ENCODE measurements at places on chromosomes 11 and 22. TPM values are rescaled to one million over a fixed set of nuclear protein-coding genes. Genes with fewer than 3 reads are reported as not detected.

GRCh38 chr11:128525411-128526243 is 61.7 kb downstream of the ETS1 start:
- no peak for DNase-seq
- H3K36me3 ChIP-seq: no peaks in the 10 kb centered on the region
- H3K4me3 ChIP-seq: no peak overlapping the region
- no peaks in the 10 kb centered on the region for H3K27me3 ChIP-seq
- H3K27ac ChIP-seq: no peak overlapping the region

DNA sequence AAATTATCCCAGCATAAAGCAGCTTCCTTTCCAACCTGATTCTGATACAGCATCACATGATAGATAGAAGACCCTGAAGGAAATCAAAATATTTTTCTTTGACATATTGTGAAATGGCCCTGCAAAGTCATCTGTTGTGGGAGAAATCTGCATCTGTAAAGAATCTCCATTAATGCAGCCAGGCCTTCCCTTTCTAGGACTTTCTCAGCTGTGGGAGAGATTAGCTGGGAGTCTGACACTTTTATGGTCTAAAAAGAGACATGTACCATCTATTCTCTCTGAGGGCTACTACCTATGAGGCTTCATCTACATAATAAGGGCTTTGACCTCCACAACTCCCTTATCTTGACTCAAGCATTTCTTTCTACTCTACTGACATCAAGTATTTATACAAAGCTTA is 238.1 kb downstream of the SWAP70 start:
- DNase-seq: no peak
- no peaks in the 10 kb centered on the region for H3K4me1 ChIP-seq
- no peak overlapping the region for H3K27ac ChIP-seq
- no peaks in the 10 kb centered on the region for H3K36me3 ChIP-seq
- H3K4me3 ChIP-seq: no peak overlapping the region

DNA sequence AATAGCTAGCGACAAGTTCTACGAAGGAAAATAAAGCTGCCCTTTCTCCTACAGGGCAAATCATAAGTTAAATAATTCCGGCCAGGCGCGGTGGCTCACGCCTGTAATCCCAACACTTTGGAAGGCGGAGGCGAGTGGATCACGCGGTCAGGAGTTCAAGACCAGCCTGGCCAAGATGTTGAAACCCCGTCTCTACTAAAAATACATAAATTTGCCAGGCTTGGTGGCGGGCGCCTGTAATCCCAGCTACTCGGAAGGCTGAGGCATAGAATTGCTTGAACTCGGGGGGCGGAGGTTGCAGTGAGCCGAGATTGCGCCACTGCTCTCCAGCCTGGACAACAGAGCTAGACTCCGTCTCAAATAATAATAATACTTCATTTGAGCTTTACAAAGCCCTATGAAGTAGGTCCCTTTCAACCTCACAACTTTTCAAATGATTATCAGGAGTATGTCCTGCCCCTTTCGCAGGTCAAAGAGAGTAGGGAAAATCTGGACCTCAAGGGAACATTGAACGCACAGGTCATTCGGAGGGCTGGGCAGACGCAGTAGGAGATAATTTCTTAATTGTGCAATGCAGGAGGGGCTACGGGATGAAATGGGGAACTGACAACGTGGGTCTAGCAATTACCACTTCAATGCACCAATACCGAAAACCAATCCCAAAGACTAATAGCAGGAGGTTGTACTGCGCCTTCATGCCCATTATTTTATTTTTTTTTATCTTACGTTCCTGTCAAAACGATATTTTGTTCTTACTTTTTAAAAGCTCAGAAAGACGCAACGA is 590 bp downstream of the COMMD9 start:
- peaks cover 15% of the 10 kb centered on the region for H3K4me1 ChIP-seq
- peak overlapping the region; percentile 23 for H3K4me3 ChIP-seq
- DNase-seq: no peak
- H3K27me3 ChIP-seq: no peaks in the 10 kb centered on the region

Gene POLR2L
- total RNA-seq: 143 TPM

DNA sequence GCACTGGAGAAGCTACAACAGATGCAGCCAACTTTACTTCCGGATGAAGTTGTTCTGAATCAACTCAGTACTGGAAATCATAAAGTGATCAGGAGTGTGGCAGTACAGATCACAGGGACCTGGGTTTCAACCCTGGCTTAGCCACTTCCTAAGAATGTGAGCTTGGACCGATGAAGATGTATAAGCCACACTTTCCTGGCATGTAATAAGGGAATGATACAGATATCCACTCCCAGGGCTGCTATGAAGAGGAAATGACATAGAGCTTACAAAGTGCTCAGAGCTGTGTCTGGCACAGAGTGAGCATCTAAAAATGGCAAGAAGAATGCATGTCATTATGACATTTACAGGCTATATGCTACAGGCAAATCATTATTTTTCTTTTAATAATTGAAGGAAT is 378.7 kb downstream of the NTM start:
- no peaks in the 10 kb centered on the region for H3K27me3 ChIP-seq
- H3K4me3 ChIP-seq: no peak overlapping the region
- H3K4me1 ChIP-seq: no peaks in the 10 kb centered on the region
- no peak overlapping the region for H3K27ac ChIP-seq
- H3K36me3 ChIP-seq: no peaks in the 10 kb centered on the region
- DNase-seq: no peak

- no peak overlapping the region for H3K27ac ChIP-seq
- H3K4me1 ChIP-seq: no peaks in the 10 kb centered on the region
- H3K27me3 ChIP-seq: no peaks in the 10 kb centered on the region
- no peak overlapping the region for H3K4me3 ChIP-seq
- H3K36me3 ChIP-seq: no peaks in the 10 kb centered on the region
- no peak for DNase-seq
These were observed 26.3 kb upstream of the PHF21B start for GRCh38 chr22:45036154-45036553.

DNA sequence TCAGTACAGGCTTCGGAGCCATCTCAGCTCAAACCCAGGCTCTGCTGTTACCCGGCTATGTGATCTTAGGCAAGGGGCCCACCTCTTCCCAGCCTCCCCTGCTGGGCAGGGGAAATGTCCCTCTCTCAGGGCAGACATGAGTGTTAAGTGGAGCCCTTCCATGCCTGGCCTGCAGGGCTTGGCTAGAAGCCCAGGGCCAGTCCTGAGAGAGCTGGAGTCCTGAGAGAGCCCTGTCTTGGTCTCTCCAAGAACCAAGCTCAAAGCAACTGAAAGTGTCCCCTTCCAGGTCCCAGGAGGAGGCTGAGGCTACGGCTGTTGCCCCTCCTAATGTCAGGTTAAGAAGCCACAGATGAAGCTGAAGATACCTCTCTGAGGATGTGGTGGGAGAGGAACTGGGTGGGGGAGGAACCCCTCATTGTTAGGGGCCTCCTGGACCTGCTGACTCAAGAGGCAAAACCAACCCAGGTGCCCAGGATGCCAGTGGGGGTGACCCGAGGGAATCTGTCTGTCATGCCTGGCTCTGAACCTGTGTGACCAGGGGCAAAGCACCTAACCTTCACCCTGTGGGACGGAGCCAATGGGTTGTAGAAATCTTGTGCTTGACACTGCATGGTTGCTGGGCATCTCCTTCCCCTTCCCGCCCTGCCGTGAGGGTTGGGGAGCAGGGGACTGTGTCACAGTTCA is 4.2 kb downstream of the ZP1 start:
- no peaks in the 10 kb centered on the region for H3K27me3 ChIP-seq
- H3K27ac ChIP-seq: no peak overlapping the region
- DNase-seq: peak; percentile 54
- H3K4me1 ChIP-seq: no peaks in the 10 kb centered on the region
- H3K4me3 ChIP-seq: no peak overlapping the region
- H3K36me3 ChIP-seq: no peaks in the 10 kb centered on the region

- no peaks in the 10 kb centered on the region for H3K4me1 ChIP-seq
- no peak for DNase-seq
- no peak overlapping the region for H3K27ac ChIP-seq
- H3K4me3 ChIP-seq: no peak overlapping the region
- no peaks in the 10 kb centered on the region for H3K27me3 ChIP-seq
- no peaks in the 10 kb centered on the region for H3K36me3 ChIP-seq
These were observed 23.5 kb downstream of the DRICH1 start for GRCh38 chr22:23608583-23608982.

Gene MMP10
- total RNA-seq: not detected

DNA sequence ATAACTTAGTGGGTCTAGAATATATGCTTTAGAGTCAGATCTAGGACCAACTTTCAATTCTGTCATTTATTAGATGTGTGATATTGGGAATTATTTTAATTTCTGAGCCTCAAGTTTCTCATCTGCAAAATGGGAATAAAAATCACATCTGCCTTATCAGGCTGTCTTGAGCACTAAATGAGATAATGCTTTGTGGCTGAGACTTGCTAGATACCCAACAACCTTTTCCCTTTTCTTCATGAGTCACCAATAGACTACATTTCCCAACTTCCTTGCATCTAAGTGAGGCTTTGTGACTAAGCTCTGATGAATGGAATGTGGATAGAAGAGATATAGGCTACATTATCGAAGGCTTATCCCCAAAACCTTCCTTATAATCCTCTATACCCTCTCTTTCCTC is 220.7 kb upstream of the SESN3 start:
- no peak overlapping the region for H3K27ac ChIP-seq
- H3K27me3 ChIP-seq: no peaks in the 10 kb centered on the region
- peaks cover 4% of the 10 kb centered on the region for H3K4me1 ChIP-seq

- H3K27ac ChIP-seq: no peak overlapping the region
- peaks cover 63% of the 10 kb centered on the region for H3K27me3 ChIP-seq
- H3K36me3 ChIP-seq: no peaks in the 10 kb centered on the region
- no peaks in the 10 kb centered on the region for H3K4me1 ChIP-seq
- no peak for DNase-seq
- no peak overlapping the region for H3K4me3 ChIP-seq
These were observed 3.6 kb upstream of the IGF2 start for GRCh38 chr11:2142762-2143202.

- H3K27me3 ChIP-seq: no peaks in the 10 kb centered on the region
- DNase-seq: no peak
- H3K4me1 ChIP-seq: peaks cover 8% of the 10 kb centered on the region
- no peaks in the 10 kb centered on the region for H3K36me3 ChIP-seq
These were observed 21.4 kb downstream of the PANX1 start for GRCh38 chr11:94150056-94150455.

Gene PICK1
- 30.8 TPM for total RNA-seq

DNA sequence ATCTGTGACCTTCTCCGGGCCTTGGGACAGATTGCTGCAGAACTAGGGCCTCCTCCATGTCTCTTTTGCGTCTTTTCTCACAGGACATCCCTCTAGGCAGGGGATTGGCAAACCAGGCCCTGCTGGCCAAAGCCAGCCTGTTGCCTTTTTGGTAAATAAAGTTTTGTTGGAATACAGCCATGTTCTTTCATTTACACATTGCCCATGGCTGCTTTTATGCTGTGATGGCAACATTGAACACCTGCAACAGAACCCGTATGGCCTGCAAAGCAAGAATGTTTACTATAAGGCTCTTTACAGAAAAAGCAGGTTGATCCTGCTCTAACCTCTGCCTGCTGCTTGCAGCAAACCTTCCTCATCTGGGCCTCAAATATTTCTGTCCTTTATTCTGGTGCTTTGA is 56.8 kb upstream of the B3GAT1 start:
- no peak for DNase-seq
- no peak overlapping the region for H3K4me3 ChIP-seq
- H3K4me1 ChIP-seq: no peaks in the 10 kb centered on the region
- H3K27me3 ChIP-seq: no peaks in the 10 kb centered on the region
- H3K27ac ChIP-seq: no peak overlapping the region
- no peaks in the 10 kb centered on the region for H3K36me3 ChIP-seq

Gene GCAT
- total RNA-seq: 26.5 TPM

Gene OR51B2
- total RNA-seq: not detected

Gene TRIM6
- total RNA-seq: 4.9 TPM
